ENCODE measurements at places on chromosomes 6 and 20.

- no peak for DNase-seq
Observed at GRCh38 chr6:20600831-20601230, 66.6 kb downstream of the CDKAL1 start.

- no peak for DNase-seq
Observed at GRCh38 chr6:149359440-149359839, 40.6 kb upstream of the SUMO4 start.

GRCh38 chr20:20531283-20531682 is 163.4 kb downstream of the INSM1 start:
- no peak for DNase-seq

- DNase-seq, result no peak
Observed at GRCh38 chr6:56995347-56995902, 40.5 kb downstream of the BEND6 start.

- no peak for DNase-seq
Observed at GRCh38 chr6:80519811-80520594, 413.5 kb downstream of the BCKDHB start.

DNA sequence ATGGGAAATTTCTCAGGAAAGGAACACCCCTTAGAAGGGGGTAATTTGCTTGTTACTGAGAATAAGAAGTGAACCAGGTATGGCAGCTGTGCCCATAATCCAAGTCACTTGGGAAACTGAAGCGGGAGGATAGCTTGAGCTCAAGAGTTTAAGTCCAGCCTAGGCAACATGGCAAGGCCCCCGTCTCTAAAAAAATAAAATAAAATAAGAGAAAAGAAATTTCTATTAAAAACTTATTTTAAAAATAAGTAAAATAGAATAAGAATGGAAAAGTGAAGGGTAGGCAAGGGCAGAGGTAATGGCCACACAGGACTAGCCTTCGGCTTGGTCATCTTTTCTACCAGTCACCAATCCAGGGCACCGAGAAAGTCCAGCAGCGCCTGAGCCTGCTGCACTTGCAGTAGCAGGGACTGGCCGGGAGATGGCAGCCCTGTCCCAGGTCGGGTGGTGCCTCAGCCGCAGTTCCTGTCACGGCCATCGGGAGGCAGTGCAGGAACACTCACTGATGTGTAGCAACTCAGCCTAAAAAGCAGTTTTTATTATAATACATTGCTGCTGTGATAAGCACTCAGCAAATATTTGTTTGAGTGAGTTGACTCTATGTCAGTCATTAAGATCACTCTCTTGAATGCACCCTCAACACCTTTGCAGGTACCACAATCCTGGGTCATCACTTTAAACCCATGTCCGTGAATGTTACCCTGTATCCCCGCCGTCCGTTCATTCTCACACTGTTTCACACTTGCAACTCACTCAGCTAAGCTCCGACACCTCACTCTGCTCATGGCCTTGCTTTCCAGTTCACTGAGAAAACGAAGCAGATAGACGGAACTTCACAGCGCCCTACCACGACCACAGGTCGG is 23.2 kb upstream of the GCM1 start:
- DNase-seq, result peak; percentile 80

- DNase-seq, result no peak
Observed at GRCh38 chr6:4105980-4106536, 27.1 kb upstream of the FAM217A start.

- DNase-seq, result no peak
Observed at GRCh38 chr6:33107641-33108040, 31.9 kb downstream of the HLA-DPB1 start.

DNA sequence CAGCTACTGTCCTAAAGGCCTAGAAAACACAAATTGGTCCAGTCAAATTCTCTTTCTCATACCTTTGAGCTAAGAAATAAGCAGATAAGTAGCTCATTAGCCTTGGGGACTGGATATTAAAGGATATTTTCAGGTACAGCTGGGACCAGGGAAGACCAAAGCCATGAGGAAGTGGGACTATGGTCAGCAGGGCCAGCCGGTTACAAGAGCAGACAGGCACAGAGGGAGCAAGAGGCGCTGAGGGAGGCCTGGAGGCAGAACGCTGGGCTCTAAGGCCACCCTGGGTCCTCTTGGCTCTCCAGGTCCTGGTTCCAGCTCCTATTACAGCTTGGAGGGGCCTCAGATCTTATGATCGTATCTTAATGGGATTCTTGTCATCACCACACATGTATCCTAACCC is 88.5 kb upstream of the KCNK16 start:
- no peak for DNase-seq

GRCh38 chr20:38889792-38890496 is 36.3 kb upstream of the FAM83D start:
- DNase-seq, result no peak
